Activated T-cell treated with anti-CD3 and anti-CD28 coated beads, Interleukin-2, amount 50 U/mL, for 1 hour (primary cell): ENCODE measurements at places on chromosomes 16 and 17.

- no peak for DNase-seq
These were observed 58.8 kb downstream of the SLFN11 start for GRCh38 chr17:35314415-35315216.

DNA sequence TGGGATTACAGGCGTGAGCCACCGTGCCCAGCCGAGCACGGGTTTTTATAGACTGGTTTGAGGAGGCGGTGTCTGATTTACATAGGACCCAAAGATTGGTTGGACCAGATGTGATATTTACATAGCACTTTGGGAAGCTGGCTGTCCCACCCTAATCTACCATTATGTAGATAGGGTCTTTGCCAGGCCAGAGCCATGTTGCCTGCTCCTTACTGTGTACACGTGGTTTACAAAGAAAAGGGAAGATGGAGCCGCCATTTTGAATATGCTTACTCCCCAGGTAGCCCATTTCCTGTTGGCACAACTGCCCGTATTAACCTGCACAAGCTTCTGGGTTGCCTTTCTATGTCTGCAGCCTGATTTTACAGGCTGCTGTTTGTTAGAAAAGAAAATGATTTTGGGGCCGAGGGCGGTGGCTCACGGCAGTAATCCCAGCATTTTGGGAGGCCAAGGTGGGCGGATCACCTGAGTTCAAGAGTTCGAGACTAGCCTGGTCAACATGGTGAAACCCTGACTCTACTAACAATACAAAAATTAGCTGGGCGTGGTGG, 89.9 kb upstream of the EEF2KMT start:
- no peak for DNase-seq

- no peak for DNase-seq
These were observed 20.1 kb downstream of the GPRC5B start for GRCh38 chr16:19864566-19864965.

DNA sequence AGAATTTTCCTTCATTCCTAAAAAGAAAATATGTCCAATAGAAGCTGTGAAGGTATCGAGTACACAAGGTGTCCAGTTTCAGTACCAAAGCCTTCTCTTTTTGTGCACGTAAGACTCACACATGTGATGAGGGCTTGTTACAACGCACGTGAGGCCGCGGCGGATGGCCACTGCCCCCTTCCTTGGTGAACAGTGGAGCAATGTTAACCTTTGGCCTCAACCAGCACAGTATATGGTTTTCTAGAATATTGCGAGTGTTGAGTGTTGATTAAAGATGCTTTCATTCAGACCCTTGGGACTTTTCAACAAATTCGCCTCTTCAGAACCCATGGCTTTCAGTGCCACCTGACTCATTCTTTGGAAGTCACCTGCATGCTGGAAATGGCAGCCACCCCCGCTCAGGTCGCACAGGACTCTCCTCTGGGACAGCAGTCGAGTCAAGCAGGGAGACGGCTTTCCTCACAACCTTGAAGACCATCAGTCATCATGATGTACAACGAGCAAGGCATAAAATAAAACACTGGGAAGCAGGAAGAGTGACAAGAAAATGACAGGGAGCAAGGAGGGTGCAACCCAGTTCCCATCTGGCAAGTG, 14.5 kb downstream of the MAP1LC3B start:
- no peak for DNase-seq

GRCh38 chr17:63246344-63246743, 199.8 kb downstream of the CYB561 start:
- no peak for DNase-seq

DNA sequence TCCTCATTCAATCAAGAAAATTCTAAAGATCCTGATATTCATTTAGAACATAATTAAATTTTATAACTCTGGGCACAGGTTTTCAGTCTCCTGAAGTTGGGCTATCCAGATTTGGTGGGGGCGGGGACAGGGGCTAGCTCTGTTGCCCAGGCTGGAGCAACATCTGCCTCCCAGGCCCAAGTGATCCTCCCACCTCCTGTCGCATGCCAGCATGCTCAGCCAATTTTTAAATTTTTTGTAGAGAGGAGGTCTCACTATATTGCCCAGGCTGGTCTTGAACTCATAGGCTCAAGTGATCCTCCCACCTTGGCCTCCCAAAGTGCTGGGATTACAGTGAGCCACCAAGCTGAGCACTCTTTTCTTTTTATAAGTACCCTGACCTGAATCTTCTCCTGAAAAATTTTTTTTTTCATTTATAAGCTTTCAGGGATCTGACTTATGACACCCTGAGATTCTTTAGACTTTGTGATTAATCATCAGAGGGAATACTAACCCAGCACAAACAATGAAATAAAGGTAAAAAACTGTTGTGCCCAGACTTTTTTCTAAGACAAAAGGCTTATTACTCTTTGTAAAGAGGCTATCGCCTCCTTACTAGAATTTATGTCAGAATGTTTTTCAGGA, 62.6 kb downstream of the TUBD1 start:
- DNase-seq: no peak

DNA sequence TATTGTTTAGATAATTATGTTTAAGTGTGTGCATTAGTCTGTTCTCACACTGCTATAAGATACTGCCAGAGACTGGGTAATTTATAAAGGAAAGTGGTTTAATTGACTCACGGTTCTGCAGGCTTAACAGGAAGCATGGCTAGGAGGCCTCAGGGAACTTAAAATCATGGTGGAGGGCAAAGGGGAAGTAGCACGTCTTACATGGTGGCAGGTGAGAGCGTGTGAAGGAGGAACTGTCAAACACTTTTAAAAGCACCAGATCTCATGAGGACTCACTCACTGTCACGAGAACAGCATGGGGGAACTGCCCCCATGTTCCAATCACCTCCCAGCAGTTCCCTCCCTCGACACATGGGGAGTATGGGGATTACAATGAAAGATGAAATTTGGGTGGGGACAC, 203.5 kb upstream of the GOT2 start:
- DNase-seq: no peak

GRCh38 chr16:49494891-49495566, 121.4 kb downstream of the C16orf78 start:
- no peak for DNase-seq

DNA sequence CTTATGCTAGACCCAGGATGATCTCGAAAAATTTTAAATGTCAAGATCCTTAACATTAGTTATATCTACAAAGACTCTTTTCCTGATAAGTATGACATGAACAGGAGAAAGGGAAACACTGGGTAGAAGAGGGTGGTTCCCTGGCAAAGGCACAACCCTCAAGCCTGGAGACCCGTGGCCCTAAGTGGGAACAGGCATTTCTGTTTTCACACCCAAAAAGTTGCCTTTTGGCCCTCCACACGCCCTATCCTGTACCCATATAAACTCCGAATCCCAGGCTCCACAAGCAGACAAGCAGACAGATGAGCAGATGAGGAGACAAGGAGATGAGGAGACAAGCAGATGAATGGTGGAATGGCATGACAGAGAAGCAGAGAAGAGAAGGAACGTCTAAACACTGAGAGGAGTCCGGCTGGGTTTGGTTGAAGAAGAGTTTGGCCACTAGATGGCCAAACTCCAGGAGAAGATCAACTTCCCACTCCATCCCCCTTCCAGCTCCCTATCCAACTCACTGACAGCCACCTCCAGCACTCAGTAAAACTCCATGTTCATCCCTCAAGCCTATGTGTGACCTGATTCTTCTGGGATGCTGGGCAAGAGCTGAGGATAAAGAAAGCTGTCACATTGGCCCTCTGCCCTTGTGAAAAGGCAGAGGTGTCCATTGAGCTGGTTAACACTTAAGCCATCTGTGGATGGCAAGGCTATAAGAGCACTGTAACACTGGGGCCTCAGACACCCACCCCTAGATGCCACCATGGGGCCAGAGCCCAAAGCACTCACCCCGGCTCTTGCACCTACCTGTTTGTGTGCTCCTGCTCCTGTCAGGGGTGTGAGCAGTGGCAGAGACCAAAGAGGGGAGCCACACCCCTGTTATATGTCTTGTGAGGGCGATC, 139.6 kb upstream of the FAM20A start:
- no peak for DNase-seq

DNA sequence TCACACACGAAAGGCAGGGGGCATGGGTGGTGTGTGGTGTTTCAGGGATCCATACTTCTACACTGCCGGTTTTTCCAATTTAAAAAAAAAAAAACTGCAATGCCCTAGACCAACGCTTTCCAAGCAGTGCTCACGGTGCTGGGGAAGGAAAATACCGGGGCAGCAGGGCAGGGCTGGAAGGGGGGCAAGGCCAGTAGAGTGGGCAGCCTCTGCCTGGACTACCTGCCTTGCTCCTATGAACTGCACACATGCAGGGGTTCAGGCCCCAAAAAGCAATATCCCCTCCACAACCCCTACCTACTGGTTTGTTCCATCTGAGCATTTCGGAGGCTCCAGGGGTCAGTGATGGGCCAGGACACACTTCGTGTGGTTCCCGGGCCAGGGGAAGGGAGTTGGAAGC, 29.4 kb downstream of the RPH3AL start:
- DNase-seq: no peak
